ENCODE measurements at places on chromosomes 7 and 10.

GRCh38 chr10:25818751-25819150, 115.3 kb upstream of the MYO3A start:
- DNase-seq: no peak

DNA sequence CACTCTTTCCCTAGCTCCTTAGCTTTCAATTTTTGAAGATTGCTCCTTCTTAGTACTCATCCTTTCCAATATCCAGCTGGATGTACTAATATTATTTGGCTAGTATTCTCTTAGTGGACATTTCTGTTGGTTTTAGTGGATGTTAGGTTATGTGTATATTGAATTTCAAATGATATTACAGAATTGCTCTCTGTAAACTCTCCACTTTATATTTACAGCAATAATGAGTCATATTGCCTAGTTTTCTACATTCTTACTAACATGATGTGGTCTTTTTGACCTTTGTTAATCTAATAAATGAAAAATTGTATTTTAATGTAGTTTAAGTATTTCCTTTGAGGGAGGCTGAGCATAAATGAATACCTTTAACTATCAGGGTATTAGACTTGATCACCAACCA, 69.4 kb downstream of the BICC1 start:
- DNase-seq: no peak

DNA sequence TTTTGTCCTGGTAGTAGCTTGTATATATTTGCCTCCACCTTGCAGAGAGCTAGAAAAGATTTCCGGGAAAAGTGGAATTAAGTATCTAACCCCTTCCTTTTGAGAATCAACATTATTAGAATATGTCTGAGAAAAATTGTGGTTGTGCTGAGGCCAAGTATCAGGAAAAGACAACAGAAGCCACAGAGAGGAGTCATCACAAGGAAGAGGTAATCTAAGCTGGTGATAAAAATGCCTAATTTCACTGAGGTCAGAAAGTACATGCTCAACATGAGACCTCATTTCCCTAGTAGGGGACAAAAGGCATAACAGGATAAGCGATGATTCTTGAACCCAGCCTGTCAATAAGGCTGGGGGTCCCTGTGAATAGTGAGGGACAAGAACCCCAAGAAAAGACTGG, 97.0 kb upstream of the PDE1C start:
- DNase-seq: no peak

GRCh38 chr7:91564541-91564940, 300.3 kb downstream of the FZD1 start:
- no peak for DNase-seq

DNA sequence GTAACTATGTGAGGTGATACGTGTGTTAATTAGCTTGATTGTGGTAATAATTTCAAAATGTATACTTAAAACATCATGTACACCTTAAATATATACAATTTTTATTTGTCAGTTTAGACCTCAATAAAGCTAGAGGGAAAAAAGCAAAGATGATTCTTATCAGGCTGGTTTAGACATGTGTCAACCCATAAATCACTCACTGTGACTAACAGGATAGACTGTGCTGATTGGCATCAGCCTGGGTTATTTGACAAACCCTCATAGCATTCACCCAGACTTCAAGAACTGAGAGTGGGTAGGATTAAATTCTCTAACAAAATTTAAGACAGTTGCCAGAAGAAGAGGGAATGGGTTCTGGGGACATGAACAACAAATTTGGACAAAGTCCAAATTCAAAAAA, 73.8 kb upstream of the TMEM140 start:
- DNase-seq: no peak

DNA sequence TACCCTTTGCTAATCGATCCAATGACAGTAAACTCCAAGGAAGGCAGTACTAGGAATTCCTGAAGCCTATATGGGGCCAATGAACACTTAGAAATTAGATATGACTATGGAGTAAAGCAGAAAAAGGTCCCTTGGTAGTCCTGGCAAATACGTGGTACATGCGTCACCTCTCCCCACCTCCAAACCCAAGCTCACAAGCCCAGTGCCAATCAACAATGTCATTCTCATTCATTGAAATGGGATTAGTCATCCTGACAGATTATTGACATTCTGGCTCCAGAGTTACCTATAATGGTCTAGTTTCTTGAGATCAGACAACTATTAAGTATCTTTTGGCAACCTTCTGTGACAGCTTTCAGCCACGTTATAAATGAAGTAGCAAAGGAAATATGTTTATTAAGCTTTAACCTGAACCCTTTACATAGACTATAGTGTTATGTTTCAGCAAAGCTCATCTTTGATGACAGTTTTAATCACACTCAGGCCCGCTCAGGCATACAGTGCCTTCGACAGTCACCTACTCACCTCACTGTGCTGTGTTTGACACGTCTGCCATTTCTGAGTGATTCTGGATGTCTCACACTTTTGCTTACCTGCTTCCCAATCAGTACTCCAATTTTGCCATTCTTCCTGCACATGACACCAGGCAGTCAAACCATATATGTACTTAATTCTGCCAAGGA, 69.6 kb upstream of the ADO start:
- DNase-seq: no peak

DNA sequence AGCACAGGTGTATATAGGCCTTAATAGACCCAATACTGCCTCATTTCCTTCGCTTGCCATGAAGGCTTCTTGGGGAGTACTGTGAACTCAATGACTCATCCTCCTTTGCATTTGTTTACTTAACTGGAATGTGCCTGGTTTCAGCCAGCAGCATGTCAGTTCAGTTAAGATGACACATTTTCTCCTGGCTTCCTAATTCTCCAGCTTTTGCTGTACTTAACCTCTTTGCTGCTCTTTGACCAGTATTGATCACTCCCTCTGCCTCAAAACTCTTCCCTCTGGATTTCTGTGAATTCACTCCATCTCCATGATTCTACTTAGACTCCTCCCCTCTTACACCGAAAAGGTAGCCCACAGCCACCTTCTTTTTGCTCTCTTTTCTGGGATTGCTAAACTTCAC, 135.7 kb downstream of the MAGI2 start:
- DNase-seq: peak; percentile 91

DNA sequence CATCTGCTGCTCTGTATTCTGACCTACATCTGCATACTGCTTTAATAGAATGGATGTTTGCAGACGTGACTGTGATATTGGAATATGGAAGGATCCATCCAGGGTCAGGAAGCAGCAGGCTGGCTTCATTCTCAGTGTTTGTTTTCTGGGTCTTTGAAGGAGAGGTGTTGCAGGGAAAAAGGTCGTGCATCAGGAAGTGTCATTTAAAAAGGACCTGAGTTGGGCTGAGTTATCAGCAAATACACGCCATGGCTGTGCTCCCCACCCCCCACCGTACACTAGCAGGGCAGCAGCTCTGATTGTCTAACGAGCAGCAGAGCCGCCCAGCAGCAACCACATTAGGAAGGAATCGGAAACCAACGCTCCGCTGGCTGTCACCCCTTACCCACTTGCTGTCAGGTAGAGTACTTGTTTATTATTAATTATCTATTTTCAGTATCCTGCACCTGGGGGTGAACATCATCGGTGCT, 63.1 kb upstream of the STEAP1B start:
- no peak for DNase-seq

- DNase-seq: peak; percentile 8
Observed at GRCh38 chr7:115707258-115708012, 323.1 kb downstream of the TFEC start.

DNA sequence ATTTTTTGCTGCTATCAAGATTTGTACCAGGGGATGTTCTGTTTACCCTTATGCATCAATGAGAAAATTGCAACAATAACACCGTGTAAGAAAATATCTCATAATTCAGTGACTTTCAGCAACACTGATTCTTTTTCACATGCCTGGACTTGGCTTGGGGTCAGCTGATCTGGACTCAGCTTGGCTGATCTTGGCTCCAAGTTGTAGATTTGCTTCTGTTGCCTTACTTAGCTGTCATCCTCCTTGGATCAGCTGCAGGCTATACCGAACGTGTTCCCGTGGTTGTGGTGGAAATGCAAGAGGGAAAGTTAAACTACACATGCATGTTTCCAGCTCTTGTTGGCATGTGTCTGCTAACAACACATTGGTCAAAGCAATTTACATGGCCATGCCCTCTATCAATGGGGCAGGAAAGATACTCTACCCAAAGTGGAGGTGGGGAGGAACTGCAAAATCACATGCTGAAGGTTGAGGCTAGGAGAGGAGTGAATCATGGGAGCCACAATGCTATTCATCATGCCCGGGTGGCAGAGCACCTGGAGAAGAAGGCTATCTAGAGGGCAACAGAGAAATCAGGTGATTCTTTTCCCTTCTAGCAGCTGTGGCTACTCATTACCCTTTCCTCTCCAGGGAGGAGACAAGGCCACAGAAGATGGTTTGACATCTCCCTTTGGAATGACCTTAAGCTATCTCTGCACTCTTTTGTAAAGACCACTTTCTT, 1276.3 kb upstream of the AUTS2 start:
- peak; percentile 57 for DNase-seq

DNA sequence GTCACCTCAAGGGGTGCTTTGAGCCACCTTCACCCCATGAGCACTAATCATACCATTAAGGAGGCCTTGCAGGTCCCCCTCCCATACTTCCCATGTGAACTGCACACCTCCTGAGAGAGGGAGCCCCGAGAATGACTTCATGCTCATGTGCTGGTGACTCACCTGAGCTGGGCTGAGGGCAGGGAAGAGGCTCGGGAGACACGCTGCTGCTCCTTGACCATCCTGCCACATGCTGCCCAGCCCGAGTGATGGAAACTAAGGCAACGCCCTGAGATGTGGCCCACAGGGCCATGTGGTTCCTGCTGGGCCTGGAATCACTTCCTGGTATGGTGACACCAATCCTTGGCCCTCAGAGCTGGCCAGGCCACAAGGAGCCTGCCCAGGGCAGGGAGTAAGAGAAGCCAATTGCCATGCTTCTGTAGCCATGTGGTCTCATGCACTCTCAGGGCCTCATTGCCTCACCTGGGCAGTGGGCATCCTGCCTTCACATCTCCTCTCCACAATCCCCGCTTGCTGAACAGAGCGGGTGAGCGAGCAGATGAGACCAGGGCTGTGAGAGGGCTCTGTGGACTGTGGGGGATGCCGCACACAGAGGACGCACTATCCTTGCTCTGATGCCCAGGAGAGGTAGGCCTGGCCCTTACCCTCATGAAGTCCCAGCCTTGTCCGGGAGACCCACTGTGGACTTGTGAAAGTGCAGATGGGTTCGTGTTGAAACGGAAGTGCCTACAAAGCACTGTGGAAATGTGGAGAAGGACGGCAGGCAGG, 18.3 kb upstream of the PPIF start:
- DNase-seq: peak; percentile 85

DNA sequence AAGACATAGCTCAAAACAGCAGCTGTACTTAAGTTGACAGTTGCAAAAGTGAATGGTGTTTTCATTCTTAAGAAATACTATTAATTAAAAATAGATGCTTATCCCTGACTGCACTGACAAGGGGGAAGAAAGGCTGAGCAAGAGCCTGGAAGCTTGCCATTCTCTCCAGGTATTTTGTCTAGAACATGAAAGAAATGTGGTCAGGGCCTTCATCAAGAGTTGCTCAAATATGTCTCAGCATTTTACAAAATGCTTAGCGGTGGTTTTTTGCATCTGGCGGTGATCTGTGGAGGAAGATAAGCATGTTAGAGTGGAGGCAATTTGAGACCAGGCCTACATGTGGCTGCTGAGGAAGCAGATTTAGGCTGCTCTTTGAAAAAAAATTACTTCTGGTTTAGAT, 46.4 kb upstream of the CC2D2B start:
- no peak for DNase-seq
